ENCODE measurements at places on chromosomes 3 and 15.

DNA sequence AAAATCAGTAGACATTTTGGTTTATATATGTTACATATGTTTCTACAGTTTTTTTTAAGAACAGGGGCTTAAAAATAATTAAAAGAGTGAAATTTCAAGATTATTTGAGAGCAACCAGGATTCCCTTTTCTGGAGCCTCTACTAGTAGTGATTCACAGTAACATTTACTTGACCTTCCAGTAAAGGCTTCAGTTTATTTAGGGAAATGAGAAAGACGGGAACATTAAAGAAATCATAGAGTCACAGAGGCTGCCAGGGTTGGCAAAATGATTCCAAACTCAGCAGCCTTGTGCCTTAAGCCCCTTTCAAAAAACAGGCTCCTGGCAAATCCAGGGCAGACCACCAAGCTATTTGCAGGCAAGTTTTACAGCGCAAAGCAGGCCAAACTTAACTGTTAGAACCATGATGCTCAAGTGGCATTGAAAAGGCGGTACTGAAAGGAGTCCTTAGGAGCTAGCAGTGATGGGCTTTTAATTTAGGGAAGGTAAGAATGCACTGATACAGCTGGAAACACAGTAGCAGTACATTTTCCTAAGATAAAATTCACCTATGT, 201.1 kb upstream of the ADAMTS9 start:
- no peak for DNase-seq

DNA sequence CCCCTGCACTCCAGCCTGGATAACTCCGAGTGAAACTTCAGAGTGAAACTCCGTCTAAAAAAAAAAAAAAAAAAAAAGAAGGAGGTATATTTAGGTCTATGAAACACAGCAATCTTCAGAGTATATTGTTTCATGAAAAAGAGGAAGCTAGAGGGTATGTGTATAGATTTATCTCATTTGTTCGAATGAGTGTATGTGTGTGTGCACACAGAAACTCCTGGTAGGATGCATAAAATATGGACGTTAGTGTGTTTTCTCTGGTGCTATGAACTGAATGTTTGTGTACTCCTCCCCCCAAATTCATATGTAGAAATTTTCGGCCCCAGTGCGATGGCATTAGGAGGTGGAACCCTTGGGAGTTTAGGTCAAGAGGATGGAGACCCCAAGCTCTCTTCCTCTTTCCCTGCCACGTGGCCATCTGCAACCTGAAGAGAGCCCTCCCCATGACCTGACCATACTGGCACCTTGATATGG, 98.6 kb upstream of the KLF13 start:
- no peak for DNase-seq

- DNase-seq: peak; percentile 90
These were observed 149.6 kb downstream of the CHDH start for GRCh38 chr3:53696401-53697172.

GRCh38 chr15:90685591-90686434, 31.3 kb upstream of the BLM start:
- DNase-seq: no peak

DNA sequence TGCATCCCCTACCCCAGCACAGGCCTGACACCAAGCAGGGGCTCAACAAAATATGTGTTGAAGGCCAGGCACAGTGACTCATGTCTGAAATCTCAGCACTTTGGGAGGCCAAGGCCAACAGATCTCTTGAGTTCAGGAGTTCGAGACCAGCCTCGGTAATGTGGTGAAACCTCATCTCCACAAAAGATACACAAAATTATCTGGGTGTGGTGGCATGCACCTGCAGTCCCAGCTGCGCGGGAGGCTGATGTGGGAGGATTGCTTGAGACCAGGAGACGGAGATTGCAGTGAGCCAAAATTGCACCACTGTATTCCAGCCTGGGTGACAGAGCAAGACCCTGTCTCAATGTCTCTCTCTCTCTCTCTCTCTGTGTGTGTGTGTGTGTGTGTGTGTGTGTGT, 30.7 kb upstream of the CYP11A1 start:
- DNase-seq: no peak

DNA sequence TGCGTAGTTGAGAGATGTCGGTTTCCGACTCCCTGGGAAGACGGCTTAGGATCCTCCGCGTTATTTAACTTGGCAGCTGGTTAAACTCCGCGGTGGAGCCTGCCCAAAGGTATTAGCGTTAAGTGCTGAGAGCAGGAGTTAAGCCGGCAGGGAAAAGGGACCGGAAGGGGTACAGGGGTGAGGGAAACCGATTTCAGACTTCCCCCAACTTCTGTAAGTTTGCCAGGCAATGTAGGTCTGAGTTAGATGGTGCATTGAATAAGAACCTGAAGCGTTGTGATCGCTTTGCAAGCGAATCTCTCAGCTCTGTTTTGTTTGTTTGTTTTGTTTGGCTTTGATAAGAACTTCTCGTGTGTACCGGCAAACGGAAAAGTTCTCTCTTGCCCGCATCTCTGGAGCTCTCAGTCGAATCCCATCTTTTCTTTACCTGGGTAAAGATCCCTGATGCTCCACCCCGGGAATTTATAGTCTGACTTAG, 6.0 kb upstream of the FEZF2 start:
- no peak for DNase-seq

DNA sequence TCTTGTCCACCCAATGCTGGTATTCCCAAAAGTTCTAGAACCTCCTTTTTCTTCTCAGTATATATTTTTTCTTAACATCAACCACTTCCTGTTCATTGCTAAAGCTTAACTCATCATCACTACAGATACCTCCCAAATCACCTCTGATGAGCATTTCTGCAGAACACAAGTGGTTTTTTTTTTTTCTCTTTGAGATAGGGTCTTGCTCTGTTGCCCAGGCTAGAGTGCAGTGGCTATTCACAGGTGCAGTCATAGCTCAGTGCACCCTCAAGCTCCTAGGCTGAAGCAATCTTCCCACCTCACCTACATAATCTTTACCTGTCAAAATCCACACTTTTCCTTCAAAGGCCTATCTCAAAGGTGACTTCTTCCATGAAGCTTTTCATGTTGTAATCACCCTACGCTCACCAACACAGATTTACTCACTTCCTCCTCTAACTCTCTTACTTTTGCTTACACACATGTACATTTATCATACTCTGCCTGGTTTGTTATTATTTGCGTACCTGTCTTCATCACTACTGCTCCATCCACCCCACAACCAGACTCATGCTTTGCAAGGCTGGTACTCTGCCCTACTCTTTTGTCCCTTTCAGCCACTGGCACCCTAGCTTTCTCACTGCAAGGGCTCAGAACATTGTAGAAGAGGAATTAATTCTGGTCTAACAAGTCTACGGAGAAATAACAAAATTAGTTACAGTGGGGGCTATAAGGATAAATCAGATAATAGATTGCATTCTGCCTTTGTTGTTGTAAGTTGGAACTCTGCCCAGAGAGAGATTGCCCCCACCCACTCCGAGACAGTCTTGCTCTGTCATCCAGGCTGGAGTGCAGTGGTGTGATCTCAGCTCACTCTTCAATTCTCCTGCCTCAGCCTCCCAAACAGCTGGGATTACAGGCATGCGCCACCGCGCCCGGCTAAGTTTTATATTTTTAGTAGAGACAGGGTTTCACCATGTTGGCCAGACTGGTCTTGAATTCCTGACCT, 27.5 kb downstream of the HERC1 start:
- DNase-seq: no peak

GRCh38 chr3:18657858-18658820, 233.0 kb upstream of the SATB1 start:
- DNase-seq: no peak

GRCh38 chr3:102360183-102360860, 74.5 kb upstream of the ZPLD1 start:
- no peak for DNase-seq

DNA sequence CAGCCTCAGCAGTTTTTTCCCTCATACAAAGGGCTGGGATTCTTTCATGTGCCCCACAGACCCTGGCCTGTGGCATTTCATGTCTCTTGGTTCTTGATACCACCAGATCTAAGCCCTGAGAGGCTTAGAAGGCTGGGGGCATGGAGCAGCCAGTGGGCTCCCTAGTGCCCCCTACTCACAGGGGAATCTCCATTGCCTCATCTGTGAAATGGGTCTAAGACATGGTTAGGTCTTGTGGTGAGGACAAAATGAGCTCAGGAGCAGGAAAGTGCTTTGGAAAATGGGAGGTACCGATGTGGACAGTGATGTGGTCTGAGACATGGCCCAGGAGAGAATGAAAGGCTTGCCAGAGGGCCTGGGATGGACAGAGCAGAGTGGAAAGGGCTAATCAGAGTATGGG, 94.3 kb downstream of the SMAD6 start:
- DNase-seq: no peak

DNA sequence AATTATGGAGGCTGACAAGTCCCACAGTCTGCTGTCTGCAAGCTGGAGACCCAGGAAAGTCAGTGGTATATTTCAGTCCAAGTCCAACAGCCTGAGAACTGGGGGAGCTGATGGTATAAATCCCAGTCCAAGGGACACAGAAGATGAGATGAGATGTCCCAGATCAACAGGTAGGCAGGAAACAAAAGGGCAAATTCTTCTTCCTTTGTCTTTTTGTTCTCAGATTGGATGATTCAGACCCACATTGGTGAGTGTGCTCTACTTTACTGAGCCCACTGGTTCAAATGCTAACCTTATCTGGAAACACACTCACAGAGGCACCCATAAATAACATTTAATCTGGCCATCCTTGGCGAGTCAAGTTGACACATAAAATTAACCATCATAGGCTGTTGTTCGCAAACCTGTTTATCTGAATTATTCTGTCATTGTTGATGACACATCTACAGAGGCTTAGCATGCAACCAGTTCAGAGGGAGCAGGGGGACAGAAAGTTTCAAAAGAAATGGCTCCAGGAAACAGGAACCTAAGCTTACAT, 62.7 kb upstream of the ITGA11 start:
- no peak for DNase-seq

- no peak for DNase-seq
These were observed 671.6 kb upstream of the SGO1 start for GRCh38 chr3:20857636-20858035.

DNA sequence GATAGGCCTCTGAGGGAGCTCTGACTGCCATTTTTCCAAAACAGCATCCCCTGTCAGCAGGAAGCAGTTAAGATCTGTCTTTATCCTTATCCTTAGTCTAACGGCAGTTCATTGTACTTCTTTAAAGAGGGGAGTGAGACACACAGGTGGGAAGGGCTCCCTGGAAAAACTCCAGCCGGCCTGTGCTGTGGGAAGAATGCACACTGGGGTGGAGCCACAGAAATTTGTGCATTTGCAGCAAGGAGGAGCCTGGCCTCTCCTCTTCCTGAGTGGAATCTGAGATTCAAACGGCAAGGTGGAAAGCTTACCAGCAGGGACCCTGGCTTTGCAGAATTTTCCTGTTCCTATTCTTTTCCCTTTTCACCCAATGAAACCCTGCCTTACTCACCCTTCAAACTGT, 1209.4 kb downstream of the ROBO2 start:
- DNase-seq: no peak

DNA sequence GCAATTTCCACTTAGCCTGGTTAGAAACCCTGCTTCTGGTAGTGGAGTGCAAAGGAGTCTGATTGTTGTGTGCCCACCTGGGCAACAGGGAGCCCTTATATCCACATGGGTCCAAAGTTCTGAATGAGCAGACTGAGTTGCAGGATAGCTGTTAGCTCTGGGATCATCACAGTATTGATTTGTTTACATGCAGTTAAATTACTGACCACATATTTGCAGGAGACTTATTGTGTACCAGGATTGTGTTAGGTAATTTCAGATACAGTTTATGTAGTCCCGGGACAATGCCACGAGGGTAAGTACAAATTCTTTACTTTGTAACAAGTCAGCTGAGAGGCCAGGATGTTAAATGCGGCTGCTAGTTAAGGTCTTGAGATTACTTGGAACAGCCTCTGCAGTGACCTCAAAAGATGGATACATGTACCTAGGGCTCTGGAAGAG, 18.8 kb downstream of the ARHGEF26 start:
- DNase-seq: no peak

- DNase-seq: no peak
These were observed 62.3 kb downstream of the LDHAL6B start for GRCh38 chr15:59268852-59269407.

GRCh38 chr3:64138046-64138445, 87.2 kb downstream of the PRICKLE2 start:
- no peak for DNase-seq

- DNase-seq: no peak
These were observed 25.6 kb upstream of the C3orf62 start for GRCh38 chr3:49302613-49303012.

DNA sequence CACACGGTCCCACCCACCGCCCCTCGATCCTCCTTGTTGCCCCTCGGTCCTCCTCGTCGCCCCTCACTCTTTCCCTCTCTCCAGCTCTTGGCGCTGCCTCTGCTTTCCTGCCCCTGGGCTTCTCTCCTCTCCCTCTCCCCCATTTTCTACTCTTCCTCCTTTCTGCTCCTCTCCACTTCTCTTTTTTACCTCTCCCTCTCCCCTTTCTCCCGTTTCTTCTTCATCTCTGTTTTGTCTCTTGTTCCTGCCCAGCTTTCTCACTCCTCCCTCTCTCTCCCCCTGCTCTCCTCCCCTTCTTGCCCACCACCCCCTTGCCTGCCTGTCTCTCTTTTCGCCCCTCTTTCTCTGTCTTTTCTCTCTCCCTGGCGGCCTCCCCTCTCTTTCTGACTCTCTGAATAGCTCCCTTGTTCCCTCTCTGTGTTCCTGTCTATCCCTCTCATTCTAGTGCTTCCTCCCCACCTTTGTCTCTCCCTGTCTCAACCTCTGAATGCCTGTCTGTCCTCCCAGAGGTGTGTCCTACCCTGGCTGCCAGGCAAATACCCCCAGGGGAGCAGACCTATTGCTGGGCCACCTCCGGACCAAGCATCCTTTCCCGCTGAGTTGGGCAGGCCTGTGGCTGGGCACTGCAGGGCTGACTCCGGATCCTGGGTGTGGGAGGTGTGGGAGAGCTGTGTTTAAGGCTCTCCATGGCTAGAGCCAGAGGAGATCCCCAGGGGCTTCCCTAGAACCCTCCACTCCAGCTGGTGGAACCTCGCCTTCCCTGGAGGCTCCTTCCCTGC, 41.0 kb downstream of the EPHB3 start:
- DNase-seq: no peak

GRCh38 chr15:60800299-60801072, 321.5 kb upstream of the ICE2 start:
- no peak for DNase-seq

- no peak for DNase-seq
These were observed 61.7 kb upstream of the VGLL3 start for GRCh38 chr3:87052499-87053260.

DNA sequence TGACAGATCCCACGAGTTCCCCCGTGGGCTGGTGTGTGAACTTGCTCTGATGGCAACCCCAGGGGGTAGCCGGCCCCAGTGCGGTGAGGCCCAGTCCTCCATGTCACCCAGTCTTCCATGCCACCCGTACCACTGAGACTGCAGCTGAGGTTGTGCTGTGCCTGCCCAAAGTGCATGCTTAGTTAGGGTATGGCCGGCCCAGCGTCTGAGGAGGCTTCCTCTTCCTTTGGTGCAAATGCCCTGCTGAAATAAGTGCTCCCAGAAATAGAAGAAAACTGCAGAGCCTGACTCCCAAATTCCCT, 31.5 kb downstream of the MGLL start:
- DNase-seq: no peak

- DNase-seq: no peak
These were observed 66.7 kb upstream of the STXBP5L start for GRCh38 chr3:120841264-120841663.

- DNase-seq: no peak
These were observed 22.1 kb downstream of the ITGA11 start for GRCh38 chr15:68409736-68410370.
